ENCODE measurements at places on chromosomes 11 and 22.

GRCh38 chr11:118544010-118544646, 13.1 kb downstream of the TMEM25 start:
- no peak for DNase-seq

- DNase-seq = no peak
These were observed 624 bp upstream of the B4GALNT4 start for GRCh38 chr11:368414-369335.

DNA sequence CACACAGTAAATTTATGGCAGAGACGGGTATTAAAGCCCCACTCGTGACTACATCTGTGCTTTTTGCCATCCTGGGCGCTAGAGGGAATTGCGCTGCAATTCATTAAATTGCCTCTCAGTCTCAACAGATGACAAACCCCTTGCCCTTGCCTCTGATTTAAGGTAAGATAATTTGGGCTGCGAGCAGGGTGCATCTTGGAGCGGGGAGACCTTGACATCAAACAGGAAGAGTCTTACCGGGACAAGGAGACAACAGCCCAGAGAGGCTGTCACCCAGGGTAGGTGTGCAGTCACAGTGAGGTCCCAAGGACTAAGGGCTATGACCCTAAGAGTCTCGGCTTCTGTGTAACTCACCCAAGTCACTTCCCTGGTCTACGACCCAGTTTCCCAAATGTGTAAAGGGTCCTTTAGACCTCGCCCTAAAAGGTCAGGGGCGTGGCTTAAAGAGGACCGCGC, 449 bp upstream of the TOM1 start:
- peak; percentile 35 for DNase-seq

- DNase-seq = no peak
These were observed 34.9 kb downstream of the GRAMD4 start for GRCh38 chr22:46654927-46655595.

GRCh38 chr11:9078113-9079086, 13.0 kb downstream of the SCUBE2 start:
- no peak for DNase-seq

GRCh38 chr11:65915101-65915820, 3.6 kb downstream of the C11orf68 start:
- no peak for DNase-seq

GRCh38 chr11:82988936-82989627, 82.6 kb downstream of the RAB30 start:
- DNase-seq = peak; percentile 24

DNA sequence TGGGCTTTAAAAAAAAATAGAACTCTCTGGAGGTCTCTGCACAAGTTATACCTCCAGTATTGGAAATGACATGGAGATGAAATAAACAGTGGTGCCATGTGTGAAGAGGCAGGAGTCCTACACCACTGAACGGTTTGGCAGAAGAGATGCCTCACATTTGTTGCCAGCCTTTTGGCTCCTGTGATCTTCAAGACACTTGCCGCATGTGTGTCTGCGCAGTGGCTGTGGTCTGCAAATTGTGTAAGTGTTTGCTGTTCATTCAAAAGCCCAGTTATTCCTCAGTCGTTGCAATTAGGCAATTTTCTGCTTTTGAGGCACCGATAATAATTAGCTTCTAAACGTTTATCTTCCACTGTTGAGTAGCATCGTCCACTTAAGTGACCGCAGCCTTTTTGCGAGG, 319.1 kb downstream of the BRD1 start:
- no peak for DNase-seq

DNA sequence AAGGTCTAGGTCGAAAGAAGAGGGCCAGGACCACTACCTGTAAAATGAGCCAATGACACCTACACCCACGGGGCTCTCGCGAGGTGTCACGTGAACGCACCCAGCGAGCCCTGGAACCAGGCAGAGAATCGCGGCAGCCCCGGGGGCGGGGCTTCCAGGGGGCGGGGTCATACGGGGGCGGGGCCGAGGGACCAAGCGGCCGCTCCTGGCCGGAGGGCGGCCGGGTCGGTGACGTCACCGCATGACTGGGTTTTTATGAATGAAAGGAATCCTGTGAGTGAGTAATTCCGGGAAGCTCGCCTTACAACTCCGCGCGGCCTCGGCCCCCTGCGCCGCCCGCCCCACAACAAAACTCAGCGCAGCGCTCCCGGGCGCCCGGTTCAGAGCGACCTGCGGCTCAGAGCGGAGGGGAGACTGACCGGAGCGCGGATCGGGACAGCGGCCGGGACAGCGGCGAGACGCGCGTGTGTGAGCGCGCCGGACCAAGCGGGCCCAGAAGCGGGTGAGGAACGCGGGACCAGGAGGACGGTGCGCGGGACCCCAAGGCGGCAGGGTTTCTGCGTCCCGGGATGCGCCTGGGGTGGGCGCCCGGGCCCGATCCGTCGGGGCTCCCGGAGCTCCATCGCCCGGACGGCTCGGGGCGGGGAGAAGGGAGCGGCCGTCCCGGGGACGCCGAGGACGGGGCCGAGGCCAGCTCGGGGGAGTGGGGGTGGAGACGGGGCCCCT, at the start of gene MAFF:
MAFF (plus strand) TSS at position 284 of the 726 bp plus-strand sequence. CDS start 11,860 bp downstream, outside the sequence.
- DNase-seq = peak; percentile 98

GRCh38 chr11:61113201-61113600, 10.9 kb downstream of the CD5 start:
- DNase-seq = no peak

GRCh38 chr22:25969901-25970300, 199.4 kb upstream of the SEZ6L start:
- no peak for DNase-seq

DNA sequence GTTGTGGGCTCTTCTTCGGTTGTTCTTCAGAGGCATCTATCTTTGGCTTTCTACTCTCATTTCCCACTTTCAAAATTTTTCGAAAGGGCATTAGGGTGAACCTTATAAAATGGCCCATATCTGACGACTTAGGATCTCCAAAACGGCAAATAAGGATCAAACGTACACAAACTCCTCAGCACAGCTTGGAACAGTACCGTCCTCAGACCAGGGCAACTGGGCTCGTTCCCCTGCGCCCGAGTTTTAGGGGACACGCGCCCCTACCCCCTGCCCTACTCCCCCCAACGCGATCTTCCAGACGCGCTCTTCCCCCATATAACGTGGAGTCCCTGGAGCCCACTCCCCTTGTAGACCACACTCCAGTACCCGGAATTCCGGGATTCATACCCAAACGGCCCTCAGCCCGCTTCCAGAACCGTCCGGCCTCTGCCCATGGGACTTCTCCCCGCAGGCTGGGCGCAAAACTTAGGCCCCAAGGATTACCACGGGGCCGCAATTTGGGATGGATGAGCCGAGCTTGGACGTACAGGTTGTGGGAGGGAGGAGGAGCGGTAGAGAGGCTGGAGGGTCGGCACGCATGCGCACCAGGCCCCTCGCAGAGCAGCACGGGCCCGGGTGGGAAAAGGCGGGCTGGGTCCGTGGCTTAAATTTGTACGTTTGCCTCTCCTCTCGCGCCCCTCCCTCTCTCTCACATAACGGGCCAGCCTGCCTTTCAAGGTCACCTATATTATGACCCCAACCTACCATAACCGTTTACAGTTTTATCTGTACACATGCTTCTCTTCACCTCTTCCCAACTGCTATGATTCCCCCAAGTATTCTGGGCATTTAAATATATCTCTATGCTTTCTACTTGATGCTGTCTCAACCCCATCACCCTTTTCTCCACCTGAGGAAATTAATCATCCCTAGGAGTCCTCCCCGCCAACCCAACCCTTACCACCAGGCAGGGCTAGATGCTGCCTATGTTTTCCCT, 3.4 kb downstream of the CCDC89 start:
- DNase-seq = peak; percentile 55

- no peak for DNase-seq
These were observed 32.1 kb downstream of the ATXN10 start for GRCh38 chr22:45703758-45704157.

DNA sequence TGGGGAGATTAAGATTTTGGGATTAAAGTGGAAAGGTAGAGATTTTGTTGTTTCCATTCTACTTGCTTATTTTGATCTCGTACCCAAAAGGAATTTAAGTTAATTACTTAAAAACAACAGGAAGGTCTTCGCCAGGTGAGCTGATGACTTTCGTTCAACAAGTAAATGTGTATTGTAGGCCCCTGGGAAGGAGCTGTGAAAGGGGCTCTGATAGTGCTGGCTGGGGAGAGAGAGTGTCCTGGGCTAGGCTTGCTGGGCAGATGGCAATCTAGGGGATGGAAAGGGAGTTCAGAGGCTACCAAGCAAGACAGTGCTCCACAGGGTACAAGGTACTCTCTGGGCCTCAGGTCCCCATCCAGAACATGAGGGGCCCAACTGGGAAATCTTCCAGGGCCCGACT, 189.4 kb downstream of the CEP164 start:
- DNase-seq = no peak

GRCh38 chr11:68684385-68685356, at the start of gene GAL:
Gene GAL (plus strand): TSS chr11:68684544. CDS start chr11:68684924, 380 bp downstream.
- peak; percentile 13 for DNase-seq

DNA sequence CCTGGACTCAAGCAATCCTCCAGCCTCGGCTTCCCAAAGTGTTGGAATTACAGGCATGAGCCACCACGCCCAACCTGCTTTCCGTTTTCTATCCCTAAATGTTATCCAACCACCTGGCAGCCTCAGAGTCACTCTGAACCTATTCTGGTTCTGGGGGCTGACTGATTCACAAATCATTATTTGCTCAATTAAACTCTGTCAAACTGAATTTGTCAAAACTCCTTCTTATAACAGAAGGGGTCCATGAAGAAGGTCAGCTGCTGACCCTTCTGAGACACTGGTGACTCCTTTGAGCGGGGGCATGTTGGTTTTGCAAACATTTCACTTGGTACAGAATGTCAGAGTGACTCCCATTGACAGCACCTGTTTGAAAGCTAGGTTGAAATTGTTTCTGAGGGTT, 1.8 kb upstream of the VPS37C start:
- DNase-seq = no peak

- DNase-seq = peak; percentile 58
These were observed 19.9 kb downstream of the TRIM44 start for GRCh38 chr11:35682230-35683173.

DNA sequence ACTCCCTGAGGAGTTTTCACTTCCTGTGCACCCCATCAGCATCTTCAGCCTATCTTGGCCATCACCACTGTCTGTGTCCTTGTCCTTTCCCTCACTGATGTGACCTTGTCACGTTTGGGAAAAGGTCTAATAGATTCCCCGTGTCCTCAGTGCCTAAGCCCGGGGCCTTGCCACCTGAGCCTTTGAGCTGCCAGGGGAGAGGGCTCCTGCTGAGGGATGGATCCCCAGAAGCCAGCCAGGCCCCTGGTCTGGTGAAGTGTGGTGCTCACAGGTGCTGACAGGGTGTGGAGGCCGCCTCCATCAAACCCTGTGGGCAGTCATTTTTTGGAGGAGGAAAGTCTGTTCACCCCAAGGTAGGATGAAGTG, 47.2 kb downstream of the GAB4 start:
- DNase-seq = no peak

- DNase-seq = no peak
These were observed 149.9 kb downstream of the FEZ1 start for GRCh38 chr11:125346179-125346530.

- DNase-seq = peak; percentile 66
These were observed 195.8 kb downstream of the HIPK3 start for GRCh38 chr11:33452836-33453624.

DNA sequence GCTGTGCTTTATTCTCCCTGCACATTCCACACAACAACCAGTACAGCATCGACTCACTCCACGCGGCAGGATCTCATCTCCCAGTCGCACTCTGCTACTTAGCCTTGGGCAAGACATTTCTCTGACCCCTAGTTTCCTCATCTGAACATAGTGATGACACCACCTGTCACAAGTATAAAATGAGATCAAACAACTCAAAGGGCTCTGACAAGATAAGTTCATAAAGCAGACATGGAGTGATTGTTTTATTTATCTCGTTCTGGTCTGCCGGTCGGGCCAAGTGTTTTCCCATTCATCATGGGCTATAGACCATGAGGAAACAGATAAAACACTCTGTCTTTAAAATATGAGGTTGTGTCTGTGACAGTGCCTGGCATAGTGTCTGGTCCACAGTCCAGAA, 35.0 kb downstream of the DSCAML1 start:
- no peak for DNase-seq

- DNase-seq = no peak
These were observed 13.1 kb downstream of the CABP7 start for GRCh38 chr22:29732883-29733282.

DNA sequence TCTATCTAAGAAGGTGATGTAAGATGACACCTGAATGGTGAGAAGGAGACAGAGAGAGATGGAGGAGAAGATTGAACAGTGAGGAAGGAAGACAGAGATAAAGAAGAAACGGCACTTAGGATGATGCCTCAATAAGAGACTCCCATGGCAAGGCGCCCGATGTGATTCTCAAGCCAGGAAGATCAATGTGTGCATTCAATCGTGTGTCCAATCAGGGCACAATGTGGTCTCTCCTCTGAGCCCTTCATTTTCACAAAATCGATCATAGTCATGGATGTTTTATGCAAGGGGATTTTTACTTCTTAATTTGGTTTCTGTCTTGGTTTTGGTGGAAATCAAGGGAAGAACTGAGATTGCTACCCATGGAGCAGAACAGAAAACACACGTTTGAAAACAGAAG, 19.9 kb upstream of the TMPRSS13 start:
- DNase-seq = no peak

DNA sequence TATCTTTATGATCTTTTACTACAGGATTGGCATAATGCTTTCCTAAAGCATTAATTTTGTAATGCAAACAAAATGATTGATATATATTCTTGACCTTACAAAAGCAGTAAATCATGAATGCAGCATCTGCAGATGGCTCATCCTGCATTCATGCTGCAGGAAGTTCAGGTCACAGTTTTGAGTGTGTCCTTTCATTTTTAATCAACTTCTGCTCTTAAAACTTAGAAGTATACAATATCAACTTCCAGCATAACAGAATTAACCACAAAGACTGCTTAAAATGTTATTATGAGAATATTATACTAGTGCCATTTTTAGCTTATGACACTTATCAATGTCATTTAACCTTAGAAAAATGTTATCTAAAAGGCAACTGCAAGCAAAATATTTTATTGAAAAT, 54.0 kb downstream of the SLC36A4 start:
- DNase-seq = no peak

DNA sequence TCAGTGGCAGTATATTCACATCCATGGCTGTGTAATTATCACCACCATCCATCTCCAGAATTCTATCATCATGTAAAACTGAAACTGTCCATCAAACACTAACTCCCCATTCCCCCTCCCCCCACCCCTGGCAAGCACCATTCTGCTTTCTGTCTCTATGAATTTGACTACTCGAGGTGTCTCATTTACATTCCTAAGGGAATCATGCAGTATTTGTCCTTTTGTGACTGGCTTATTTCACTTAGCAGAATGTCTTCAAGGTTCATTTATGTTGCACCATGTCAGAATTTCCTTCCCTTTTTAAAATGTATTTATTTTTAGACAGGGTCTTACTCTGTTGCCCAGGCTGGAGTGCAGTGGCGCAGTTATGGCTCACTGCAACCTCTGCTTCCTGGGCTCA, 20.3 kb downstream of the DERL3 start:
- no peak for DNase-seq

- DNase-seq = no peak
These were observed 25.3 kb upstream of the SESN3 start for GRCh38 chr11:95256321-95256779.

DNA sequence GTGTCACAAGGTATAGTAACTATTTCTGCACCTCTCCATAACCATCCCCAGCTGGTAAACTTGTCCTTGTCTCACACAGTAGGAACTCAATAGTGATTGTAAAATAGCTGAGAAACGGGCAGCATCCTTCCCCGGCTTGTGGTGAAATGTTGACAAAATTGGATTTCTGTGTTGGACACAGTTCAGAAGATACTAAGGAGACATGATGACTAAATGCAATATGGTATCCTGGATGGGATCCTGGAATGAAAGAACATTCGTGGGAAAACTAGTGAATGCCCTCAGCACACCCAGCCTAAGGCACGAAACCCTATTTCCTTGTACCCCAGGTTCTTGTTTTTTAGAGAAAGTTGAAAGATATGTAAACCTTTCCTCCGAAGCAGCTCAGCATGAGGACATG, 18.8 kb upstream of the OPCML start:
- no peak for DNase-seq
